ENCODE measurements at places on chromosomes 1 and 21. TPM values are rescaled to one million over a fixed set of nuclear protein-coding genes. Genes with fewer than 3 reads are reported as not detected.

CELA2B gene
- total RNA-seq, result not detected

AMY2B gene
- total RNA-seq, result 1.1 TPM

ZBED6 gene
- 14.3 TPM for total RNA-seq

HLX gene
- 14.0 TPM for total RNA-seq

CD5L gene
- not detected for total RNA-seq

REN gene
- total RNA-seq, result not detected

MT1HL1 gene
- total RNA-seq, result not detected

S100A12 gene
- total RNA-seq, result not detected

SPRR2F gene
- not detected for total RNA-seq

RGS1 gene
- total RNA-seq, result not detected

Measured in GM23248 (cell line).